ENCODE measurements at places on chromosomes 11 and 22.

DNA sequence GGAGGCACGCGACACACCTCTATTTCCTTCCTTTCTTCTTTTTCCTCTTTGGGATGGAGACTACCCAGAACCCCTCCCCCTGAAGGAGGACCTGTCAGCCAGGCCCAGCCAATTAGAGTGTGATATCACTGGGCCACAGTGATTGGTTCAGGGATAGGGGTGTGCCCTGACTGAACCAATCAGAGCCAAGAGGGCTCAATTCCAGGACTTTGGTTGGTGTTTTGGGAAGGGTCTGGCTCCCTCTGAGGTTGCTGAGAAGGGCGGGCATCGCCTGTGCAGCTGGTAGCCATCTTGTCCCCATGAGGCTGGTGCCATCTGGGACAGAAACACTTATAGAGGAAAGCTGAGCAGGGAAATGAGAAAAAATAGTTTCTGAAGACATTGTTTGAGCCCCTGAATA is 71.4 kb downstream of the CHST1 start:
- no peak for DNase-seq

DNA sequence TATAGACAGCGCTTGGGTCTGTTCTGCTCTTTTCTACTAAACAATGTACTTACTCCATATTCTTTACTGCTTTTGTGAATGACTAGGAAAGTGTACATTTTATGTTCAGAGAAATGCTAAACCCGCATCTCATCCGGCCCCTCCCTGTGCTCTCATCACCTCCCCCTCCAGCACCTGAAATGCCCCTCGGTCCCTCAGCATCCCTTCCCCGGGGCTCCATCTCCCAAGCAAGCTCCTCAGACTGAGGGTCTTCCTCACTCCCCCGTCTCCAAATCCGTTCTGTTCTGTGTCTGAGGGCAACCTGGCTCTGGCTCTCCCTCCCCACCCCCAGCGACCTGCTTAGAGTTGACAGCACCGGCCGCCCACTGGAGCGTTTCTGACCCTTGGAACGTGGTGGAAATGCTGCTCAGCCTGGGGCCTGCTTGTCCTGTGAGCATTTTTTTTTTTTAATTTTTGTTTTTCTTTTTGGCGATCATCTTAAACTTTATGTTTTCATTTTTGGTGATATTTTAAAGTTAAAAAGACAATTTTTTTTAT is 1.4 kb downstream of the SELENOO start:
- DNase-seq, result no peak

GRCh38 chr11:76641905-76642304 is 28.6 kb downstream of the LRRC32 start:
- DNase-seq, result no peak

DNA sequence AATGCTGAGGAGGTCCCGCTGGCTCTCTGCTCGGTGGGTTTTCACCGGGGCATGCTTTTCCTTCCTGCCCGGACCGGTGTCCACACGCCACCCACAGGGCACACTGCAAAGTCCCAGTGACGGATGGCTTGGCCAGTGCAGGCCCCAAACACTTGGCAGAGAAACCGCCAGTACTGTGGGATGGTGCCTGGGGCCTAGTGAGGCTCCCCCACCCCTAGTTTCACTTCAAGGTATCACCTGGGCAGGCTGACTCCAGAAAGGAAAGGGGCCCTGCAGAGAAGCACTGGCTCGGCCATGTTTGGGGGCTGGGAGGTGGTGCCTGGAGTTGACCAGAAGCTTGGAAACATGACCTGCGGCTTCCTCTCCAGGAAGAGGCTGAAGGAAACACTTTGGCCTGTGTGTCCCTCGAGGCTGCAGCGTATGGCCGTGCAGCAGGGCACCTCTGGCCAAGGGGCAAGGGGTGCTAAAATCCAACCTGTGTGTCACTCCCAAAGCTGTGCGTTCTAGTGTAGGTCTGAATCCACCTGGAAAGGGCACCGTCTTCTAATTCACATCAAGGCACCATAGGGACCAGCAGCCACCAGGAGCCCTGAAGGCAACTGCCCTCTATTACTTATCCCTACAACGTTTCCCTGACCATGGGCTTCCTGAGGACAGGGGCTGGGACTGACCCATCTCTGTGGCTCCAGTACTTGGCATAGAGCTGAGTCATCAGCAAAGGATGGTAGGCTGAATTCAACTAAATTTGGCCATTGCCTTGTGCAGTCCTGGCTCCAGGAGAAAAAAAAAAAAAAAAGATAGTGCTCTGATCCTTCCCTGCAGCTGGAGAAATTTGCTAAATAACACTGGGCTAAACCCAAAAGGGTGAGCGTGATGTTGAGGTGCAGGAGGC is 22.6 kb downstream of the TPBGL start:
- DNase-seq, result no peak

DNA sequence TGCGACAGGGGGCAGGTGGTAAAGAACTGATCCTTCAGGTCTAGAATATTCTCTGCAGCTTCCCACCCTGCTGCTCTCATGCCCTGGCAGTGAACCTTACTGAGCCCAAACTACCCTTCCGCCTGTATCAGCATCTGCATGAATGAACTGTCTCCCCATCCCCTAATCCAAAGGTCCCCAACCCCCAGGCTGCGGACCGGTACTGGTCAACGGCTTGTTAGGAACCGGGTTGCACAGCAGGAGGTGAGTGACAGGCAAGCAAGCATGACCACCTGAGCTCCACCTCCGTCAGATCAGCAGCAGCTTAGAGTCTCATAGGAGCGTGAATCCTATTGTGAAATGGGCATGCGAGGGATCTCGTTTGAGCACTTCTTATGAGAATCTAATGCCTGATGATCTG is 58.2 kb upstream of the LMO1 start:
- DNase-seq, result no peak

GRCh38 chr11:63868399-63869064 is 29.6 kb downstream of the MARK2 start:
- DNase-seq, result no peak

- no peak for DNase-seq
Observed at GRCh38 chr11:68044145-68044813, 5.5 kb downstream of the TCIRG1 start.

- no peak for DNase-seq
Observed at GRCh38 chr11:203945-204586, 3.1 kb downstream of the BET1L start.

DNA sequence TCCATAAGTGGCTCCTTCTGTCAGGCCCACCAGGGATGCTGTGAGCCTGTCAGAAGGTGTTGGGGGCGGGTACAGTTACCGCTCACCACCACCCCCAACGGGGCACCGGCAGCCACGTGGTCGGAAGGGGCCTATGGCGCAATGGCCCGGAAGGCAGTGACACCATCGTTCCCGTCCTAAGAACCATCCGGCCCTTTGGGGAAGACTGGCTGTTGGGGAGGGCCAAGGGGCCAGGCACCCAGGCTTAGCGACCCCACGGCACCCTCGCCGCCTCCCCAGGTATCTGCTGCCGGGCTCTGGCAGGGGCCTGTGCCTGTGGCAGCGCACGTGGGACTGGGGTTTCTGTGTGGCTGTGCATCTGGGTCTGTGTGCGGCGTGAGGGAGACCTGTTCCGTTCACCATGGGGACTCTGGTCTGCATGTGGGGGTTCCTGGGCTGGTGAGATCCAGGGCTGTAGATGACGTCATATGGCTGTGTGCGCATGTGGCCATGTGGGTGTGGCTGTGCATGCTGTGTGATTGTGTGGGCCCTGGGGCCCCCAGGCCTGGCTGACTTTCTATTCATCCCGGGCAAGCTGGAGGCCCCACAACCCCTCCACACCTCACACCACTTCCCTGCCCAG is 717 bp downstream of the OSM start:
- DNase-seq, result peak; percentile 89

DNA sequence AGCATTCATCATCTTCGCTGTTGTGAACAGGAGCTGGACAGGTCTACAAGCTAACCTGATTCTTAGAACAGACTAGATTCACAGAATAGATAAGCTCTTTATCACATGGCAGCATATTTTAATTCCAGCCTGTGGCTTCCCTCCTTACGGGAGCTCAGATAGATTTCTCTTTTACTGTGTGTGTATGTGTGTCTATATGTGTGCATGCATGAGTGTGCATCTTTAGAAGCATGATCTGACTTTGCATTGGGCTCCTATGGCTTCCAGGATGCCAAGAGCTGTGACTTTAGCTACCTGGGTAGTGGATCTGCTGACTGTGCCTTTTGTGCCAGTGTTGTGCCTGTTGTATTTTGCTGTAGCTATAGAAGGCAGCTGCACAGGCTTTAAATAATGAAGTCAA is 44.3 kb downstream of the ZNRF3 start:
- DNase-seq, result no peak

DNA sequence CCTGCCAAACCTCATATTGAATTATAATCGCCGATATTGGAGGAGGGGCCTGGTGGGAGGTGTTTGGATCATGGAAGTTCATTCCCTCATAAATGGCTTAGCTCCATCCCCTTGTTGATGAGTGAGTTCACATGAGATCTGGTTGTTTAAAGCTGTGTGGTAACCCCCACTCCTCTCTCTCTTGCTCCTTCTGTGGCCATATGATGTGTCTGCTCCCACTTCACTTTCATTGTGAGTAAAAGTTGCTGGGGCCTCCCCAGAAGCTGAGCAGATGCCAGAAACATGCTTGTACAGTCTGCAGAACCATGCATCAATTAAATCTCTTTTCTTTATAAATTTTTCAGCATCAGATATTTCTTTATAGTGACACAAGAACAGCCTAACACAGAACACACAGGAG is 929.0 kb upstream of the FAT3 start:
- no peak for DNase-seq

GRCh38 chr11:117444711-117445658 is 117.3 kb downstream of the CEP164 start:
- no peak for DNase-seq

DNA sequence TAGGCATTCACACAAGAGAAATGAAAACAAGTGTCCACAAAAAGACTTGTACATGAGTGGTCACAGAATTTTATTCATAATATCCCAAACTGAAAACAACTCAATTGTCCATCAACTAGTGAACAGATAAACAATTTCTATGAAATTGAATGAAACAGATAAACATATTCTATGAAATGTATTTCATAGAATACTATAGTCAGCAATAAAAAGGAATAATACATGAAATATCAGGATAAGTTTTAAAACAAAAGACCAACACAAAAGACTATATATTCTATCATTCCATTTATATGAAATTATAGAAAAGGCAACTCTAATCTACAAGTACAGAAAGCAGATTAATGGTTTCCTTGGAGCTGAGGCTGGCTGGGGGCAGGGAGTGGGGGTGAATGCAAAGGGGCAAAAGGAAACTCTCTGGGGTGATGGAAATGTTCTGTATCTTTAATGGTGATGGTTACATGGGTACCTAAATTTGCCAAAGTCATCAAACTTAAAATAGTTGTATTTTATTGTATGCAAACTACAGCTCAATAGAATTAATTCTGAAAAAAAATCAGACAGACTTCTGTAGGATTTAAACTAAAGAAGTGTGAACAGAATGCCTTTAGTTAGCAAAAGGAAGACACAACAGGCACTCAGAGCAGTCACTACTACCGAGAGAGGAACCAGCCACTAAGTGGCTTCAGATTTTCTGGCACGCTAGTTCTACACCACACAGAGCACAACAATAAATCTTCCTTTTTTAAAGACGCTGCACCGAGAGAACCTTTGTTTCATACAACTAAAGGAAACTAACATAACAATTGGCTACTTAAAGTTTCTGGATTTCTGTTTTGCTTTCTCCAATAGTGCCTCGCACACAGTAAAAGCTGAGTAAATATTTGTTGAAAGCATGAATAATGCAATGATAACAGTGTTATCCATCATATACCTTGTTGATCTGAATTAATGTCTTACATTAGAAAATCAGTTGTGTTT is 15.4 kb downstream of the CCDC34 start:
- DNase-seq, result no peak

DNA sequence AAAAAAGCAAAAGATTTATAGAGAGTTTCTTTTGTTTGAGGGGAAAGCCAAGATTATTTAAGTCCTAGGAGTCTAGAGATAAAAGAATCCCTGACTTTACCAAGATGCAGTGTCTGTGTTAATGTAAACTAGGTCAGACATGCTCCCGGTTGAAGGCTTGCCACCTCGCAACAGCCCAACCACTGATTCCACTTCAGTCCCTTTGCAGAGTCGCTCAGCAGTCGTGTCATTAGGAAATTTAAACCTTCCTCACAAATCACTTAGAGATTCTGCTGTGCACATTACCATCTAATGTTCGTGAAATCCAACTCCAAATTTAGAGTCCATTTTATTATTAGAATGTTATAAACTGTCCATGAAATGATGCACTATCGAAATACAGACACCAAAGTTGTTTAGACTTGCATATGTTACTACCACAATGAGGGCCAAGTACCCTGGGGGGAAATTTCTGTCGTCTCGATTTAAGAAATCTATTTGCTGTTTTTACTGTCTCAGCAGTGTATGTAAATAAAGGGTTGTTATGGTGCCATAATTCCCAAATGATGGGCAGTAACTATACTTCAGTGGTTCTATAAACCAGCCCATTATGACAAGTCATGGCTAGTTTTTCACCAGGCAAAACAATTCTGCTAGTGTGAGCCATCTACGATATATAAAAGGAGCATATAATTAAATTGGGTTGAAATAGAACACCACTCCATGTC is 101.4 kb upstream of the MTNR1B start:
- no peak for DNase-seq

DNA sequence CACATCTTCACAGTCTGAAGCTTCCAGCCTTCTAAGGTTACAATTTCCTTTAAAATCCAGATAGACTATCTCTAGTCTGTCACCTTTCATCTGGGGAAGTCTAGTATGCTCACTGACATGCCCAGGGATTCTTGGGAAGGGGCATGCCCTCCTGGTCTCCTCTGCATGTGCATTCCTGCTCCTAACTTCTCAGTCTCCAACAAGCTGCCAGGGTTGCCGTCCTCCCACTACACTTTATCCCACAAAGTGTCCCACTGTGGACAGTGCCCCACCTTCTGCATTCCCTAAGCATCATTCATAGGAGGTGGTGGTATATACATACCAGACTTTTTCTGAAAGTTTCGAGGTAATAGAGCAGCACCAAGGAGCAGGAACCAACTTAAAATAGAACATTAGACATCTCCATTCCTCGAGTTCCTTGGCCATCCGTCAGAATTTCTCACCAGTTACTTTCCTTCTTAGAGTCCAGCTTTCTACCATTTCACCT is 28.7 kb downstream of the EIF3F start:
- DNase-seq, result no peak

DNA sequence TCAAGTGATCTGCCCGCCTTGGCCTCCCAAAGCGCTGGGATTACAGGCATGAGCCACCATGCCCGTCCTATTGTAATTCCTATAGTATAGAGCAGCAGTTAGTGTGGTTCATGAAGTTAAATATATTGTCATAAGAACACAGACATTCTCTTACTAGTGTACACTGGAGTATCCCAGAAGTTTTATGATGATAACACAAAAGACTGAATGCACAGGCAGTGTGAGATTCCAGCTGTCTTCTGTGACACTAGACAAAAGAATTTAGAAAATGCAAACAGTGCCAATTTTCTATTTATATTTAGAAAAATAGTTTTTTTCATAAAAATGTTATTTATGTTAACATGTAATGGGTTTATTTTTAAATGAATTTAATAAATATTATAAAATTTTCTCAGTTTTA is 39.4 kb upstream of the RBX1 start:
- DNase-seq, result no peak

- DNase-seq, result no peak
Observed at GRCh38 chr11:70381872-70382861, 16.2 kb upstream of the CTTN start.

GRCh38 chr11:122804796-122805195 is 33.5 kb upstream of the CRTAM start:
- DNase-seq, result no peak

- peak; percentile 63 for DNase-seq
Observed at GRCh38 chr11:16738947-16739815, 734 bp downstream of the C11orf58 start.

All from suppressor macrophage (primary cell).